ENCODE measurements at places on chromosomes 2 and 18.
A peak's percentile ranks its signal among the peaks of the same experiment; 100 is the strongest.

DNA sequence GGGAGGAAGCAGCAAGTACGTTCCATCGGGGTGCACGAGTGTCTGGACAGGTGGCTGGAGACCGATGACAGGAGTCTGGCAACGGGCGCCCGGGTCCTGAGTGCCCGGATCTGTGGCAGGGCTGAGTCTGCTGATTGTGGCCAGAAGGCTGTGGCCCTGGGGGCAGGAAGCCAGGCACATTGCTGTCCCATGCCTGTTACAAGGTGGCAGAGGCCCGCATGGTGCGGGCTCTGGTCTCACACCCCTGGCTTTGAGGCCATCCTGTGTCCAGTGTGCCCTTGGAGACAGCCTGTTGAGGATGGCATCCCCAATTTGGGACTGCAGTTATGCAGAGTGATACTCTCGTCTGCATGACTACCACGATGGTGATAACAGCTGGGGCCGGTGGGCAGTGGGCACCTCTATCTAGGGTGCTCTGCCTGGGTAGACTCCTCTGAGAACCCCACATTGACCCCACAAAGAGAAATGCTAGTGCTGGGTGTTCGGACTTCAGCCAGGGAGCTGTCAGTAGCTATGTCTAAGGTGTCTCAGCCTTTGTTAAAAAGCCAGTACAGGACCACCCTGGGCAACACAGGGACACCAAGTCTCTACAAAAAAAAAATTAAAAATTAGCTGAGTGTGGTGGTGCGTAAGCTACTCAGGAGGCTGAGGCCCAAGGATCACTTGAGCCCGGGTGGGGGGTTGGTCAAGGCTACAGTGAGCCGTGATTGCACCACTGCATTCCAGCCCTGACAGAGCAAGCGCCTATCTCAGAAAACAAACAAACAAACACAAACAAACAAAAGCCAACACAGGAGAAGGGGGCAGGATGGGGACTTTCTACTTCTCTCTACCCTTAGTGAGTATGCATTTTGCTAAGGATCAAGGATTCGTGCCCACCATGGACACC lies 88.3 kb downstream of the RHOB start:
- no peak for DNase-seq

DNA sequence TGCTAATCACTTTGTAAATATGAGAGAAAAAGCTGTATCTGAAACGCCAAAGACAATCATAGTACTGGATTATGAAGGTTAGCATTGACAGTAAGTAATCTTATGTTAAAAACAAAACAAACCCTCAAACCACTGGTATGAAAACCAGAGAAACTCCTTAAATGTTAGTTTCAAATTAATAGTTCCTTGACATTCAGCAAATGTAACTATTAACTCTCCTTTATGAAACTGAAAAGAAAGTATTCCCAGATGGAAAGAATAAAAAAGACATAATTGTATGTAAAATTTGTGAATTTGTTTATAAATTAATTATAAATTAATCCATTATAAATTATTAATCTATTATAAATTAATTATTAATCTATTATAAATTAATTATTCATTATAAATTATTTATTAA lies 12.3 kb downstream of the FASTKD1 start:
- peak; percentile 39 for DNase-seq

DNA sequence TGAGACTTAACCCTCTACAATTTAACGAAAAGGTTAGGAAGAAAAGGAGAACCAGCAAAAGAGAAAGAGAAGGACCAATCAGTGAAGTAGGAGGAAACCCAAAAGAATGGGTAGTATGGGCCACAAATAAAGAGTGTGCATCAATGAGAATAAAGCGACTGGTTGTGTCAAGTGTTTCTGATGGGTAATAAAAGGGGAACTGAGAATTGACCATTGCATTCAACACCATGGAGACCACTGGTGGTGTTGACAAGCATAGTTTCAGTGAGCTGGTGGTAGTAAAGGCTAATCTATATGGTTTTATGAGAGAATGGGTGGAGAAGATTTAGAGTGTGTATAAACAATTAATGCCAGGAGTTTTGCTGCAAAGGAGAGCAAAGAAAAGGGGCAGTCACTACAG lies 75.4 kb downstream of the CSRNP3 start:
- DNase-seq: no peak

GRCh38 chr2:26621469-26622199 lies 19.5 kb downstream of the CIB4 start:
- DNase-seq: peak; percentile 10

DNA sequence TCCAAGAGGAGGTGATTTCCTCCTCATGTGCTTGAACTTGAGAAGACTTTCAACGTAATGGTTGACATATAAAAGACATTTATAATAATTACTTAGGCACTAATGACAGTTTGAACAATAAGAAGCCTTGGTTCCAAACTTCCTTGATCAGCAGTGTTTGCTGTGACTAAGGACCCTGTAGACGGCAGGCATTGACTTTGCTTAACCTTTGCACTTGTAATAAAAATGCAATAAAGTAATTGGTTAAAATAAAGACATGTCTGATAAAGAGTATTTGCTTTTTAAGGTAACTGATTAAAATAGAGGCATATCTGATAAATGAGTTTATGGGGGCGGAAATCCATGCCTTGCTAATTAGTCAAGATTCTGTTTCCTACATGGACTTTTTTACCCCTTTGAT lies 82.2 kb upstream of the ST8SIA3 start:
- DNase-seq: no peak

All from lung (tissue), 17 donors.